ENCODE measurements at places on chromosomes 11 and 22.

DNA sequence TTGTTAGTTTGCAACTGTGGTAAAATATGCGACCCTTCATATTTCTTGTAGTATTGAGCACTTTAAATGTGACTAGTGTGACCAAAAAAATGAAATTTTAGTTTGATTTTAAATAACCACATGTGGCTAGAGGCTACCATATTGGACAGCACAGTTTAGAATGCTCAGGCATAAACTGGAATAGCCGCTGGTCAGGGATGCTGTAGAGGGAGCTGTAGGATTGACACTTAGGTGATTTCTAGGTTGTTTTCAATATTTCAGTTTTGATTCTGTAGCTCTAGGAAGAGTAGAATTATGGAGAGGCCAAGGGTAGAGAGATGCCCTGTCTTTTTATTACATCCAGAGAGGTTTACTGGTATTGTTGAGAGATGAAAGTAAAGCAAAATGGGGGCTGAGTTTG is 10.8 kb upstream of the VSIG10L2 start:
- no peak for DNase-seq

DNA sequence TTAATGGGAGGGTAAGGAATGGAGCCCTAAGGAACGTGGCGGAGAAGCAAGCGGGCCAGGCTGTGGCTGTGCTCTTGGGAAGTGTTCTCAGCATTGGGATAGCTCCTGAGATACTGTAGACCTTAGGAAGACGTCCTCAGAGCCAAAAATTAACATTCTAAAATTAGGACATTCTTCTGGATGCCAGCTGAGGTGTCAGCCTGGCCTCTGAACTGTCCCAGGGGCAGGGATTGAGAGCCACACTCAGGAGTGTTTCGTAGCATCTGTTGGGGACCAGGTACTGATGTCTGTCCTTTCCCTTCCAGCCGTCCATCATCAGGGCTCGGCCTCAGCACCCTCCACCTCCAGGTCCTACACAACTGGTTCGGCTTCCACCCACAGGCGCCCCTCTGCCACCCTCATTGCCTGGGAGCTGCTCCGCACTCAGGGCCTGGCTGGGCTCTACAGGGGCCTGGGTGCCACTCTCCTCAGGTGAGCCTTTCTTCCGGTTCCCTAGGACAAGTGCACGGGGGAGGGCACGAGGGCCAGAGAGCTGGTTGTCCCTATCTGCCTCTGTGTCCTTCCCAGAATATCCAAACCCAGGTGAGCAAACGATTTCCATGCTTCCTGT is 23.6 kb downstream of the SLC25A18 start:
- DNase-seq, result no peak

- no peak for DNase-seq
These were observed 47.0 kb upstream of the ALKBH3 start for GRCh38 chr11:43833657-43834073.

- no peak for DNase-seq
These were observed 72.8 kb upstream of the CLNS1A start for GRCh38 chr11:77710358-77710757.

DNA sequence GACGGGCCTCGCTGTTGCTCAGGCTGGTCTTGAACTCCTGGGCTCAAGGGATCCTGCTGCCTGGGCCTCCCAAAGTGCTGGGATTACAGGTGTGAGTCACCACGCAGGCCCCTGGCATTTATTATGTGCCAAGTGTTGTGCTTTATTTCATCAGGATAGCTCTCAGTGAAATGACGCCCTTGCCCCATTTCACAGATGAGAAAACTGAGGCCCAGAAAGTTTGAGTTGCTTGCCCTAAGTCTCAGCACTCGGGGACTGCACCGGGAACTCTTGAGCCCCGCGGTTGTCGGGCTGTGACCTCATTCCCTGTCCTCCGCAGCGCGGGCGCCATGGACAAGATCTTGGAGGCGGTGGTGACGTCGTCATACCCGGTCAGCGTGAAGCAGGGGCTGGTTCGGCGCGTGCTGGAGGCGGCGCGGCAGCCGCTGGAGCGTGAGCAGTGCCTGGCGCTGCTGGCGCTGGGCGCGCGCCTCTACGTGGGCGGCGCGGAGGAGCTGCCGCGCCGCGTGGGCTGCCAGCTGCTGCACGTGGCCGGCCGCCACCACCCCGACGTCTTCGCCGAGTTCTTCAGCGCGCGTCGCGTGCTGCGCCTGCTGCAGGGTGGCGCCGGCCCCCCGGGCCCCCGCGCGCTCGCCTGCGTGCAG is 7.3 kb downstream of the USP35 start:
- no peak for DNase-seq

DNA sequence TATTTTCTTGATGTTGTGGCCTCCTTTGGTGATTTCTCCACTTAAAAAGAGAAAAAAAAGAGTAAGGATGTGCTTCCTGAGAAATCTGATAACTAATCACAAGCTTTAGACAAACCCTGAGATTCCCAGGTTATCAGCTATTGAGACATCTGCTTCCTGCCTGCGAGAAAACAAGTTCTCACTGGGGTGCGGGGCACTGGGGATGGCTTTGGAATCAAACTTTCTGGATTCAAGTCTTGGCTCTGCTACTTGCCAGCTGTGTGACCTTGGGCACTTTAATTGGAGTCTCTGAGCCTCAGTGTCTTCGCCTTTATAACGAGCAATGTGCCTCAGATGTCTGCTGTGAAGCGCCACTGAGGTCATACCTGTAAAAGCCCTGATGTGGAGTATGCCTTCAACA is 152.5 kb upstream of the NAV2 start:
- DNase-seq, result no peak

- DNase-seq, result no peak
These were observed 16.0 kb downstream of the TMEM123 start for GRCh38 chr11:102436561-102436960.

- DNase-seq, result no peak
These were observed 52.8 kb downstream of the CYTH4 start for GRCh38 chr22:37334859-37335805.

GRCh38 chr11:19512618-19513017 is 200.0 kb upstream of the NAV2 start:
- no peak for DNase-seq

GRCh38 chr11:111541254-111542061 is 938 bp downstream of the LAYN start:
- DNase-seq, result no peak

DNA sequence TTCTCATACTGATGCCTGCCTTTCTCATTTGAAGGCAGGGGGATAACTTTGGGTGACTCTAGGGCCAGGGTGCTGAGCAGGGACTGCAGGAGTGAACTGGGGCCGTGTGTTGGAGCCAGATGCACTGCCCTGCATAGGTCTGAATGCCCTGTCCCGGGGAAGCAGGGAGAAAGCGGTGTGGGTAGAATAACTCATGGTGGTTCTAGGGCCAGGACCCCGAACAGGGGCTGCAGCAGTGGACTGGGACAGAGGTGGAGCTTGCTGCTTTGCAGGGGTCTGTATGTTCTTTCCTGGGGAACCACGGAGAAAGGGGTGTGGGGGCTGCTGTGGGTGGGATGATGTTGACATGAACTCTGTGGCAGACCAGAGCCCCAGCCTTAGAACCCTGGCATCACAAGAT is 52.9 kb downstream of the GAB4 start:
- DNase-seq, result no peak

DNA sequence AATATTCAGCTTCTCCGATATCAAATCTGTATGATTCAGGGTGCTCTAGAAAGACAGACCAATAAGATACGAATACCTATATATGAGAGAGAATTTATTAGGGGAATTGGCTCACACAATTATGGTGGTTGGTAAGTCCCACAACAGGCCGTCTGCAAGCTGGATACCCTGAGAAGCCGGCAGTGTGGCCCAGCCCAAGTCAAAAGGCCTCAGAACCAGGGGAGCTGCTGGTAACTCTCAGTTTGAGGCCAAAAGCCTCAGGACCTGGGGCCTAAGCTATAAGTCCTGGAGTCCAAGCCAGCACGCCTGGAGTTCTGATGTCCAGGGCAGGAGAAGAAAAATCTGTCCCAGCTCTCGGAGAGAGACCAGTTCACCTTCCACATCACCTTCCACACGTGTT is 318.7 kb downstream of the BRD1 start:
- no peak for DNase-seq

DNA sequence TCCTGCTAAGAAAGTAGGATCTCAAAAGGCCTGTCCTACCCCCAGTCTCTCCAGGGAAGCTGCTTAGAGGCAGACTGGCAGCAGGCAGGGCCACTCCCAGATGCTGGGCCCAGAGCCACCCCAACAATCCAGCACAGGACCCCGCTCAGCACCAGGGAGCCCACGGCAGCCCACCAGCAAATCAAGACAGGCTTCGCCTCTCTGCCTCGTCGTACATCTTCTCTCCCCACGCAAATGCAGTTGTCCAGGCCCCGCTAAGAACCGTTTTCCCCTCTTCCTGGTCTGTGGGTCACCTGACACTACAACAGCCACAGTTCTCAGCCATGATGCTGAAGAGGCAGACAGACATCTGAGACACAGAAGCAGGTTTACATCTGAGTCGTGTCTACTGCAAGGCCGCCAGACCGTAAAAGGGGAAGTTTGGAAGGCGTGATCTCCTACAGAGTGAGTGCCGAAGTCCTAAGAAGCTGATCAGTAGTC is 51.1 kb downstream of the IGSF9B start:
- DNase-seq, result no peak

GRCh38 chr11:73415854-73416615 is 39.8 kb downstream of the RELT start:
- DNase-seq, result peak; percentile 16

- peak; percentile 42 for DNase-seq
These were observed 1252.7 kb downstream of the BRD1 start for GRCh38 chr22:48574776-48575617.

GRCh38 chr11:58926251-58926650 is 13.0 kb upstream of the GLYATL1 start:
- no peak for DNase-seq

DNA sequence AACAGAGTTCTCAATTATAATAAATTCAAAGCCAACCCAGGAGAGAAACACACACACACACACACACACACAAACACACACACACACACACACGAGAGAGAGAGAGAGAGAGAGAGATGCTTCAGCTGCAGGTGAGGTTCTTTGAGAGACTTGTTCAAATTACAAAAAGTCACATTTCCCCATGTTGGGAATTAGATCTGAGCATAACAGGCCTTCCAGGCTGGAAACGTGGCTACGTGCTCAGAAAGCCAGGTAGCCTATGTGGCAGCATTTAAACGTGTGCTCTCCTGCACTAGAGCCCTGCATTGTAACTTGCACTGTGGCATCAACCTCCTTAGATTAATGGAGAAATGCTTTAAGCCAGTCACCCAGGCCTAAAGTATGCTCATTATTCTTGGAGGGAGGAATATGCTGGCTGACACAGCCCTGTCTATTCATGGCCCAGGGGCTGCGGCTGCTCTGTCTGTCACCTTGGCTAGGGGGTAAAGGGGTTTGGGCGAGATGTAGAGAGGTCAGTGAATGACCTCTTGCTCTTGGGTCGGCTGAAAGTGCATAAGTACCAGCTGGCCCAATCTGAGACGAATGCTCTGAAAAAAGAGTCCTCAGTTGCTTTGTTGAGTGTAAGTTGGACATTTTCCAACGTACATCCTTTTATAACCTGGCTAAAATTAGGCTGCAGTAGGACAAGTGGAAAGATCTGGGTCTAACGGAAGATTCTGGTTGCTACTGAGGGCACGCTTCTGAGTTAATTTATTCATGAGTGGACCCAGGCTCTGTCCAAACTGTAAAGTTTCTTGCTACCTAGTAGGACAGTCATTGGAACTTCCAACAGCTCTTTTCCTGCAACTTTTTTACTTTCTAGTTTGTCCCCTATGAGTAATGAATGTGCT is 171.1 kb upstream of the SEZ6L start:
- no peak for DNase-seq
